ENCODE measurements at places on chromosomes 3 and 15. TPM values are rescaled to one million over a fixed set of nuclear protein-coding genes. Genes with fewer than 3 reads are reported as not detected.

SLC15A2 gene
- total RNA-seq: under 0.01 TPM

PROS1 gene
- 9.0 TPM for total RNA-seq

LTF gene
- 0.13 TPM for total RNA-seq

GOLGA6C gene
- total RNA-seq: not detected

GADL1 gene
- total RNA-seq: 0.13 TPM

CCK gene
- total RNA-seq: not detected

CPA3 gene
- total RNA-seq: 0.51 TPM

CCDC54 gene
- not detected for total RNA-seq

GRAMD2A gene
- total RNA-seq: 0.13 TPM

PAQR9 gene
- total RNA-seq: not detected

HRG gene
- not detected for total RNA-seq

RARB gene
- total RNA-seq: 3.8 TPM

SLC6A20 gene
- not detected for total RNA-seq

PLSCR2 gene
- total RNA-seq: 0.13 TPM

MAP1A gene
- under 0.01 TPM for total RNA-seq

GNAT1 gene
- under 0.01 TPM for total RNA-seq

P4HTM gene
- total RNA-seq: 4.7 TPM

CACNA2D2 gene
- total RNA-seq: under 0.01 TPM

GRAMD1C gene
- total RNA-seq: 16.6 TPM

GOLGA6D gene
- total RNA-seq: not detected

SLC6A1 gene
- not detected for total RNA-seq

SNTN gene
- not detected for total RNA-seq

CYP1A2 gene
- total RNA-seq: under 0.01 TPM

IMPG2 gene
- total RNA-seq: 0.26 TPM

CORO2B gene
- total RNA-seq: 2.9 TPM

GREM1 gene
- 0.13 TPM for total RNA-seq

PRKCD gene
- 1.9 TPM for total RNA-seq

GOLGA8B gene
- 5.8 TPM for total RNA-seq

CFAP44 gene
- 1.3 TPM for total RNA-seq

RARRES1 gene
- 3.4 TPM for total RNA-seq

CCDC191 gene
- total RNA-seq: 1.1 TPM

MRAS gene
- total RNA-seq: 11.4 TPM

C15orf62 gene
- 0.39 TPM for total RNA-seq

KCNMB3 gene
- total RNA-seq: 2.1 TPM

MOBP gene
- not detected for total RNA-seq

GPR27 gene
- total RNA-seq: not detected

CCR1 gene
- total RNA-seq: not detected

RAB7A gene
- 47.4 TPM for total RNA-seq

MYH15 gene
- total RNA-seq: 0.13 TPM

DAPK2 gene
- total RNA-seq: 10.9 TPM

FGF12 gene
- total RNA-seq: 1.0 TPM

GPR62 gene
- under 0.01 TPM for total RNA-seq

TM4SF4 gene
- total RNA-seq: not detected

TMEM45A gene
- total RNA-seq: 21.6 TPM
